Activated CD8-positive, alpha-beta memory T cell treated with anti-CD3 and anti-CD28 coated beads for 48 hours (primary cell): ENCODE measurements at places on chromosomes 4 and X.

- no peak for DNase-seq
Measured at GRCh38 chrX:1623691-1624090, 8.8 kb downstream of the ASMT start.

DNA sequence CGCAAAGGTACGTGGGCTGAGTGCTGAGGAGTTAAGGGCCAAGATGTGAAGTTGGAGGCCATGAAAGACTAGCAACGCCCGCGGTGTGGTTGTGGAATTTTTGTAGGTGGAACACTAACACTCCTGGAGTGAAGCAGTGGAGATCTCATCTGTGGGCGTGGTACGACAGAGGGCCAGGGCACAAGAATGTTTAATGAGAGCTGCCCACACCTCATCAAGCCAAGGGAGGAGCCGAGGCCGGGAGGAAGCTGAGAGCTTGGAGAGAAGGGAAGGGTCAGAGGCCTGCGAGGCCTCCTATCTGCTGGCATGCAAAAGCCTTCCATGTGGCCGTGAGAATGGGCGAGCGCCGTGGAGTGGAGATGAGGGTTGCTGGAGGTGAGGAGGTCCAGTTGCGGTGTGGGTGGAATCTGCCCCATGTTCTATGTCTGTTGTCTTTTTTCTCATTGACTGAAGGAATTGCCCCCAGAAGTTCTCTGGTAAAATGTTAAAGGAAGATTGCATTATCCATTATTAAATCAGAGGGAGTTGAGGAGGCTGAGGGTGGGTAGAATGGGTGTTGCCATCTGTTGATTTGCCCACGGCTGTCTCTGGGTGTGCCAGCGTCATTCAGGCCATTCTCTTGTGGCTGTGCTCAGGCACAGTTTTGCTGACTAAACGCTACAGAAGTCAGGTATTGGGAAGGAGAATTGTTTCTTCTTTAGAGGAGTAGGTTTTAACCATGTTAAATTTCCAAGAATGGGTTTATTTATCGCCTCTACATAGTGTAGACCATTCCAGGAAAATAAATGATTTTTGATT is 19.8 kb downstream of the SNX25 start:
- DNase-seq = no peak

- no peak for DNase-seq
Measured at GRCh38 chr4:121256887-121257466, 92.9 kb upstream of the TNIP3 start.

DNA sequence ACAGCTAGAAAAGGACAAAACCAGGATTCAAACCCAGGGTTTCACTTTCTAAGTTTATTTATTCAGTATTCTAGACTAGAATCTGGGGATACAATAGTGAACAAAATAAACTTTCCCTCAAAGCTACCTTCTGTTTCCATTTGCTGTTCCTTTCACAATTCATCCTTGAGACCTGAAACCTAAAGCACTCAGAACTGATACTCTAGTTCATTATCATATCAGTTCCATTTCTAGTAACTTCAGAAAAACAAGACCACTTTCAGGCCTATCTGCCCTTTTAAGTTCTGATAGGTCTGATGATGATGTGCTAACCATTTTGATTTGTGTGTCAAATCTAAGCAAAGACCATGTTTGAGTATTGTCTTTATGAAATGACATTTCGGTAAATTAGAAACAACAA is 7.8 kb upstream of the XK start:
- no peak for DNase-seq

DNA sequence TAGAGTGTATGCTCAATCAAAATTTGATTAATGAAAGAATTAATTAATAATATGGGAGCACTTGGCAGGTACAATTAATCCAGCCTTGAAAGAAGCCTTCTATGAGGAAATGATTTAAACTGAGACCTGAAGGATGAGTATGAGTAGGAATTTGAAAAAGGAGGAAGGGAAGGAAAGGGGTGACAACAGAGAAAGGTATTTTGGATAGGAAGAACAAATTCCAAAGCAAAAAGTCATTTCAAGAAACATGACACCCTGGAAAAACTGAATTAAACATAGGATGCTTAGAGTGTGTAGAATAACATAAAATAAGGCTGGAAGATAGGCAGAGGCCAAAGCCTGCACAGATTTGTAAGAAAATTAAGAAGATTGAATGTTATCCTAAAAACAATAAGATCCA is 29.6 kb downstream of the PHOX2B start:
- DNase-seq = no peak

- no peak for DNase-seq
Measured at GRCh38 chr4:8901335-8901734, 29.7 kb upstream of the HMX1 start.
